ENCODE measurements at places on chromosomes 6 and 20. TPM values are rescaled to one million over a fixed set of nuclear protein-coding genes. Genes with fewer than 3 reads are reported as not detected.

Gene EYA2
- not detected for polyA plus RNA-seq

Gene RBM24
- polyA plus RNA-seq, result 4.9 TPM

Gene FAM184A
- polyA plus RNA-seq, result 41.9 TPM

Gene C20orf141
- not detected for polyA plus RNA-seq

Gene BMP6
- 2.4 TPM for polyA plus RNA-seq

Gene LCA5
- 13.2 TPM for polyA plus RNA-seq

Gene LAMA2
- polyA plus RNA-seq, result 0.12 TPM

Gene SLC26A8
- polyA plus RNA-seq, result not detected

Gene OPN5
- polyA plus RNA-seq, result 0.44 TPM
